ENCODE measurements at places on chromosomes 6 and 20. TPM values are rescaled to one million over a fixed set of nuclear protein-coding genes. Genes with fewer than 3 reads are reported as not detected.

GTSF1L gene
- total RNA-seq, result not detected

RWDD2A gene
- 3.0 TPM for total RNA-seq

PM20D2 gene
- 0.63 TPM for total RNA-seq

FLRT3 gene
- total RNA-seq, result 1.6 TPM

EBF4 gene
- total RNA-seq, result 0.16 TPM

LTB gene
- not detected for total RNA-seq

SMIM29 gene
- total RNA-seq, result 16.7 TPM

CALHM4 gene
- not detected for total RNA-seq

SMOC2 gene
- not detected for total RNA-seq

CRISP3 gene
- total RNA-seq, result not detected

RTF2 gene
- 93.4 TPM for total RNA-seq

LINC00237 gene
- total RNA-seq, result not detected

BHLHE23 gene
- total RNA-seq, result not detected

OOEP gene
- not detected for total RNA-seq

KCNB1 gene
- total RNA-seq, result 0.17 TPM

NEDD9 gene
- total RNA-seq, result 0.17 TPM

CDC25B gene
- total RNA-seq, result 54.4 TPM

LHFPL5 gene
- not detected for total RNA-seq

SFTA2 gene
- total RNA-seq, result not detected

WFDC6 gene
- total RNA-seq, result not detected

C20orf144 gene
- total RNA-seq, result under 0.01 TPM

SYTL3 gene
- 9.5 TPM for total RNA-seq

PNPLA1 gene
- not detected for total RNA-seq

TRIM31 gene
- total RNA-seq, result not detected

TNXB gene
- total RNA-seq, result 10.6 TPM

OR2H2 gene
- not detected for total RNA-seq

SLPI gene
- 2.8 TPM for total RNA-seq

EYA2 gene
- 2.4 TPM for total RNA-seq

RNF5 gene
- total RNA-seq, result 15.6 TPM

WFDC10B gene
- 0.26 TPM for total RNA-seq

DDO gene
- 0.09 TPM for total RNA-seq

KCNK5 gene
- total RNA-seq, result not detected

ANGPT4 gene
- not detected for total RNA-seq

HUS1B gene
- total RNA-seq, result 0.43 TPM

HSPA12B gene
- total RNA-seq, result 1.9 TPM

TGM6 gene
- total RNA-seq, result not detected

PNLDC1 gene
- 2.0 TPM for total RNA-seq

OXT gene
- total RNA-seq, result not detected

MYB gene
- total RNA-seq, result 0.17 TPM

SIRPB1 gene
- 0.17 TPM for total RNA-seq

PRRT1 gene
- 0.09 TPM for total RNA-seq

SSTR4 gene
- not detected for total RNA-seq

CAP2 gene
- 0.86 TPM for total RNA-seq

LAMA2 gene
- total RNA-seq, result 204 TPM

ANKRD66 gene
- total RNA-seq, result not detected

PTGIS gene
- 295 TPM for total RNA-seq

HLA-DQA1 gene
- total RNA-seq, result 0.16 TPM

All from bronchial smooth muscle cell (primary cell).